ENCODE measurements at places on chromosomes 6 and 20. TPM values are rescaled to one million over a fixed set of nuclear protein-coding genes. Genes with fewer than 3 reads are reported as not detected.

The TFAP2C gene
- total RNA-seq = 3.6 TPM

GRCh38 chr20:20204256-20204655 lies 151.9 kb downstream of the CFAP61 start:
- H3K27ac ChIP-seq = no peak overlapping the region
- no peaks in the 10 kb centered on the region for H3K4me1 ChIP-seq
- H3K36me3 ChIP-seq = no peaks in the 10 kb centered on the region
- H3K27me3 ChIP-seq = peaks cover 15% of the 10 kb centered on the region

DNA sequence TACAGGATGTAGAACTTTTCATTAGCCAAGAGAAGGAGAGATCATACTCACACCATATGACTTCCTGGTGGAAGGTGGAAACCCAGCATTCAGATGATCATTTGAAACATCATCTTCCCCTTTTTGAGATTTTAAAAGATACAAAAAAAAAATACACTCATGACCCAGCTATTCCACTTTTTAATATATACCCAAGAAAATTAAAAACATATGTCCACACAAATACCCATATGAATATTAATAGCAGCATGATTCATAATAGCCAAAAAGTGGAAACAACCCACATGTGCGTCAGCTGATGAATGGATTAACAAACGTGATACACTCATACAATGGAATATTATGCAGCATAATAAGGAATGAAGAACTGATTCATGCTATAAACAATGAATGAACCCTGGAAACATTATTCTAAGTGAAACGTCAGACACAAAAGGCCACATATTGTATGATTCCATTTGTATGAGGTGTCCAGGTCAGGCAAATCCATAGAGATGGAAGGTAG lies 130.0 kb upstream of the SGK1 start:
- H3K27me3 ChIP-seq = no peaks in the 10 kb centered on the region
- no peaks in the 10 kb centered on the region for H3K36me3 ChIP-seq

DNA sequence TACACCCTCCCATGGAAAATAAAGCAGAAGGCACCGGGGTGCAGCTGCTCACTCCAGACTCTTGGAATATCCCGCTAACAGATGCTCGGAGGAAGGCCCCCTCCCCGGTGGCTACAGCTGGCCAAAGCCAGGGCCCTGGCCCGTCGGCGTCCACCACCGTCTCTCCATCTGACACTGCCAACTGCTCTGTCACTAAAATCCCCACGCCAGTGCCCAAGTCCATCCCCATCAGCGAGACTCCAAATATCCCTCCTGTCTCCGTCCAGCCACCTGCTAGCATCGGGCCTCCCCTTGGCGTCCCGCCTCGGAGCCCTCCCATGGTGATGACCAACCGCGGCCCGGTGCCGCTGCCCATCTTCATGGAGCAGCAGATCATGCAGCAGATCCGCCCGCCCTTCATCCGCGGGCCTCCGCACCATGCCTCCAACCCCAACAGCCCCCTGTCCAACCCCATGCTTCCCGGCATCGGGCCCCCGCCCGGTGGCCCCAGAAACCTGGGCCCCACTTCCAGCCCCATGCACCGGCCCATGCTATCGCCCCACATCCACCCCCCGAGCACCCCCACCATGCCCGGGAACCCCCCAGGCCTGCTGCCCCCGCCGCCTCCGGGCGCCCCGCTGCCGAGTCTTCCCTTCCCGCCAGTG lies 143.9 kb downstream of the SOBP start:
- no peak for DNase-seq
- H3K27me3 ChIP-seq = no peaks in the 10 kb centered on the region

DNA sequence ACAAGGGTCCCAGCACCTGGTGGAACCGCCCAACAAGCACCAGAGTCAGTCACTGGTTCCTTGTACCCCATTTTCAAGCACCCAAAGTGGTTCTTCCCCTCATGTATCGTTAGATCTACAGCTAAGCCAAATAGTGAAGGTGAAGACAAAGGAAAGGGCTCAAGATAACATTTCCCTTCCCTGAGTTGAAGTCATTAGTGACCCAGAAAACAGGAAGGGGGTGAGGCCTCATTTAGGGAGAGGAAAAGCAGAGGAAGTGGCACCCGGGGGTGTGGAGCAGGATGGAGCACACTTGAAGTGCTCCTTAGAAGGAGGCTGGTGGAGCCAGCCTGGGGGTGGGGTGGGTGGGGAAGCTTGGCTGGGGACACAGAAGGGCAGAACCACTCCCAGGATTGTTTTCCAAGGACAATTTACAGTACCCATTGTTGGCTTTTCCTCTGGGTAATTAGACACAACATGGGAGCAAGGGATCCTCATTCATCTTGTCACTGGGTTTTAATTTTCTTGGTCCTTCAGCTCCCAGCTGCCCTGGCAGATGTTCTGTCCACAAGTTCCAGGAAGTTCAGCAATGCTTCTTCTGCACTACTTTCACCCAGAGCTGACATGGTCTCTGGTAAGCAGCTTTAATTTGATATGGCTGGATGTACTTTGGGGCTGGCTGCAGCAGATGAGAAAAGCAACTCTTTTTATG lies 73.3 kb upstream of the CD93 start:
- H3K27ac ChIP-seq = peak overlapping the region; percentile 22

The NTSR1 gene
- 54.0 TPM for total RNA-seq

The CD83 gene
- 1.1 TPM for total RNA-seq
